ENCODE measurements at places on chromosomes 11 and 22.

DNA sequence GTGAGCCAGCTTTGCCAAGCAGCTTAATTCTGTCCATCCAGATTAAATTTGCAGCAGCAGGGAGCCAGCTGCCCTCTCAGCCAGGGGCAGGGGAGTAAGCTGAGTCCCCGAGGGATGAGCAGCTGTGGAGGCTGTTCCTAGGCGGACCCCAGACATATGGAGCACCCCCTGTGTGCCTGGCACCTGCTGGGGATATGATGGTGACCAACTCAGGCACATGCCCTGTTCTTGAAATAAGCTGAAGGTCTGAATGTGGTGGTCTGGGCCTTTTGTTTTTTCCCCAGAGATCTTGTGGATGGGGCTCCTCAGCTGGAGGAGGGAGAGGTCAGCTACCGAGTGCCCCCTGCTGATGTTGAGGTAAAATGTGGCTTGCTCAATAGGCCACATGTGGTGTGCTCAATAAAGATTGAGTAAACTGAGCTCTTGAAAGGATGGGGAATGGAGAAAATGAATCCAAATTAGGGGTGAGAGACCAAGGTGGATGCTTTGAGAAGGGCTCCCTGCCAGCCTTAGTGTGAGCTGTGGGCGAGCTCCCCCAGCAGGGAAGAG, 103.3 kb upstream of the NNMT start:
- DNase-seq = no peak

GRCh38 chr11:43992834-43993637, 50.6 kb downstream of the C11orf96 start:
- no peak for DNase-seq

DNA sequence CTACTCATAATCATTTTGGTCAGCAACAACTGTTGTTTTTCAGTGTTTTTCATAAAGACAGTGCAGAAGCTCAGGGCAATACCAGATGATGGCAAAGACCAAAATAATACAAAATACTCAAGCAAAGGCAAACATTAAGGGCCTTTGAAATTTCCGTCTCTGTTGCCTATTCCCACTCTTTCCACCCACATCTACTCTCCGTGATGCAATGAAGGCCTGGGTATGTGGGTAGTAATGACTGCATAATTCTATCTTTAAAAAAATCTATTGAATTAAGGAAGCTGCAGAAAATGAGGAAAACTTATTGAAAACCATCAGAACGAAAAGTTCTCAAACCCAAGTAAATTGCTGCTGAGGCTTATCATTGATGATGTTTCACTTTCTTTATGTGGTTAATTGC, 203.3 kb downstream of the MAML2 start:
- DNase-seq = no peak

DNA sequence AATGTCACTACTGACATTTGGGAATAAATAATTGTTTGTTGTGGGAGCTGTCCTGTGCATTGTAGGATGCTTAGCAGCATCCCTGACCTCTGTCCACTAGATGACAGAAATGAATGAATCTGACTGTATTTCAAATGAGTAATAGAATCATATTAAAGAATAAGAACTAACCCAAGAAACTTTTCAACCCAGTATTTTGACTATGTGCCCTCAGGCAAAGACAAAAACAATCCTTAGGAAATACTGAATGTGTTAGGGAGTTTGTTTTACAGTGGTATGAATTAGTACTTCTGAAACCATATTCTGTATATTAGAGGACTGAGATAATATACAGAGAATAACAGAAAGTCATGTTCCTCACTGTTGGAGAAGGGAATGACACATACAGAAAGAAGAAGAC, 320.9 kb upstream of the PITPNB start:
- no peak for DNase-seq

GRCh38 chr11:45658292-45658991, 7.0 kb downstream of the CHST1 start:
- DNase-seq = peak; percentile 70

GRCh38 chr22:47361247-47361646, 598.8 kb downstream of the TBC1D22A start:
- DNase-seq = no peak

DNA sequence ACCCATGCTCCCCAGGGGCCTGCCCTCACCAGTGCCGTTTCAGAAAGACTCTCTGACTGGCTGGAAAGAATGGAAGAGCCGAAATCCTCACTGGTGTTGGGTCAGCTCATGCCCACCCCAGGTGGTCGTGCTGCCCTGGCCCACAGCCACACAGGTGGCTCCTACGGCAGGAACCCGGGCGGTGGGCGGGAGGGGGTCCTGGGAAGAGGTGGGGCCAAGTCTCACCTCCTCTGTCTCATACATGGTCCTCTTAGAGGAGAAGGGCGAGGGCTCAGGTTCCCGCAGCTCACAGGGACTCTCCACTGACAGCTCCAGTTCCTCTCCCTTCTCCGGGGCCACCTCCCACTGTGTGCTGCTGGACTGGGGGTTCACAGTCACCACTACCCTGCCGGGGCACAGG, 8.2 kb downstream of the ATG2A start:
- no peak for DNase-seq

DNA sequence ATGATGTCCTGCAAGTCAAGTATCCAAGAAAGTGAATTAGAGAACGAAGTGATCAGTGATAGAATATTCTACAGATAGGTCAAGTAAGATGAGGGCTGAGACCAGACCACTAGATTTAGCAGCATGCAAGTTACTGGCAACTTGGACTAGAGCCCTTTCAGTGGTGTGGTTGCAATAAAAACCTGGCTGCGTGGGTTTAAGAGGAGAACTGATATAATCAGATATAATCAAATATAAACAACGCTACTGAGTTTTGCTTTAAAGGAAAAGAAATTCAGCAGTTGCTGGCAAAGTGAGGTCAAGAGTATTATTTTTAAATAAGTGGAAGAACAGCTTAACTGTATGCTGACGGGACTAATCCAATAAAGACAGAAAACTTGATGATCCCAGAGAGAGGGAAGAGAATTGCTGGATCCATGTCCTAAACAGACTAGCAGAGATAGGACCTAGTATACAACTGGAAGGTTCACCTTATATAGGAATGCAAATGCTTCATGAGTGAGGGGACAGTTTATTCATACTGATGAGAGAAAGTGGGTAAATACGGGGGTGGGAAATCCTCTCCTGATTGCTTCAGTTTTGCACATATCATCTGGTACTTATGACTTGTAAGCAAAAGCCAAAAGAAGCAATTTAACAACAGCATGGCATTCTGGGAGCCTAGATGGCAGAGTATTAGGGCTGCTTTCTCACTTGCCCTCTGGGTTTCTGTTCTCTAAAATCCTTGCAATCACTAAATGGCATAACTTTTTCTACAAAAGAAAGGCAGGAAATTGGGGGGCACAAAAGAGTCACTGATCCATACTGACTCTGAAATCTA, 146.2 kb downstream of the RBFOX2 start:
- DNase-seq = no peak

DNA sequence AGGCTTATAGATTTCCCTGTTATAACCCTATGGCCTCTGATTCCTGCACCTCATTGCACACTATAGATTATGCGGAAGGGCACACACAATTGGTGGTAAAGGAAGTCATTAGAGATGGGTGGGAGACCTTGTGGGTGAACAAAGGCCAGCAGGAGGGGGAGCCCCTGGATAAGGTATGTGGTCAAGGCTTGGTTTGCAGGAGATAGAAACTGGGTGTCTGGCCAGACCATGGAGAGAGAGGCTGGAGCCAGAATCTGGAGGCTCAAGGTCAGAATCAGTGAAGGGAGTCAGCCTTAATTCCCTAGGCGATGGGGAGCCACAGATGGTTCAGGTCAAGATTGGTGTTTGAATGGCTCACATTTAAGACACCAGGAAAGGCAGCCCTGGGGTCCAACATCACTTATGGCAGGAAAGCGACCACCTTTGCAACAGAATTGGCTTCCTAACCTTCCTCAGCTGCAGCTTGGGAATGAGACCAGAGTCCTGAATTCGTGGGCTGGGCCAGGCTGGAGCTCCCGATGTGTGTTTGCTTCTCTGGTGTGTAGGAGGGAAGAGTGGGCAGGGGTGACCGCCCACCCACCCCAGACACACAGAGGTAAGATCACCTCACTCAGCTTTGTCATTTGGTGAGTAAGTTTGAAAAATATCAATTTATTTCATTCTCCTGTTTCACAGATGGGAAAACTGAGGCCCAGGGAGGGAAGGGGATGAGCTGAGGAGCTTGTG, 22.7 kb upstream of the SCUBE1 start:
- DNase-seq = no peak

GRCh38 chr11:116928102-116928777, 90.8 kb upstream of the APOA1 start:
- peak; percentile 4 for DNase-seq

DNA sequence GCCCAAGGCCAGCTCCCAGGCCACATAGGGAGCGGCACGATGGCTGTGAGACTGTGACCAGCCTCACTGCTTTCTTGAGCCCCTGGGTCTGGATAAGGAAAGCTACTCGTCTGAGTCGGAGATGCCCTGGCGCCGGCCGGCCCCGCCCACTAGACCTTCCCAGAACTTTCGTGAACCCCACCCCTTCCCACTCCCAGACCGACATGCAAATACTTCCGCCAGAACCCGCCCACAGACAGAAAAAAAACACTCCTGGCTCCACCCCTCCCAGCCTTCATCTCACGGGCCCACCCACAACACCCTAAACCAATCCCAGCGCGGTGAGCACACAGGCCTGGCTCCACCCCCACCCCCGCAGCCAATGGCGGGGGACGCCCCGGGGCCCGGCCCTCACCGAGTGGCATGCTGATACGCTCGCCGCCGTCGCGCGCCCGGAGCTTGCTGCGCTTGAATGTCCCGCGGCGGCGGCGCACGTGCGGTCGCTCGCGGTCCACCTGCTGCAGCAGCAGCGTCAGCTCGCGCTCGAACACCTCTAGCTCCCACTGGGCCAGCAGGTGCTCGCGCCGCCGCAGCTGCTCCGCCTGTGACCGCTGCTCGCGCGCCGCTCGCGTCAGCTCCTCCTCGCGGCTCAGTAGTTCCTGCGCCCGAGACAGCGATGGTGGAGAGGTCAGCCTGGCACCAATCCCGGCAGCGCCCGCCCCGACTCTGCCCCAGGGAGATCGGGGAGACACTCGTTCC, 7.0 kb downstream of the MAP3K11 start:
- DNase-seq = peak; percentile 98

DNA sequence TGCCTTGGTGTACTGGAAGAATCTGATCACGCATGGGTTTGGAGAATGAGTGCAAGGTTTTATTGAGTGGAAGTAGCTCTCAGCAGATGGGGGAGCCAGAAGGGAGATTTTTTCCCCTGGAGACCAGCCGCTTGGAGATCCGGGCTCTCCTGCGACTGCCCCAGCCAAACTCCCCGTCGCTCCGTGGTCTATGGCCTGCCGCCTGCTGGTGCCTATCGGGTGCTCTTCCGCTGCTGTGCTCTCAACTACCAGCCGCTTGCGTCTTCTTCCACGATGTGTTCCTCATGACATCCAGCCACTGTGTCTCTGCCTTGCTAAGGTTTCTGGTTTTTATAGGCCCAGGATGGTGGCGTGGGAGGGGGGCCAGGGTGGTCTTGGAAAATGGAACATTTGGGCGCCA, 145.6 kb upstream of the UBASH3B start:
- DNase-seq = no peak

GRCh38 chr11:9625728-9626127, 38.1 kb upstream of the SWAP70 start:
- DNase-seq = no peak

- no peak for DNase-seq
These were observed 39.1 kb downstream of the SCUBE2 start for GRCh38 chr11:9052316-9052715.

DNA sequence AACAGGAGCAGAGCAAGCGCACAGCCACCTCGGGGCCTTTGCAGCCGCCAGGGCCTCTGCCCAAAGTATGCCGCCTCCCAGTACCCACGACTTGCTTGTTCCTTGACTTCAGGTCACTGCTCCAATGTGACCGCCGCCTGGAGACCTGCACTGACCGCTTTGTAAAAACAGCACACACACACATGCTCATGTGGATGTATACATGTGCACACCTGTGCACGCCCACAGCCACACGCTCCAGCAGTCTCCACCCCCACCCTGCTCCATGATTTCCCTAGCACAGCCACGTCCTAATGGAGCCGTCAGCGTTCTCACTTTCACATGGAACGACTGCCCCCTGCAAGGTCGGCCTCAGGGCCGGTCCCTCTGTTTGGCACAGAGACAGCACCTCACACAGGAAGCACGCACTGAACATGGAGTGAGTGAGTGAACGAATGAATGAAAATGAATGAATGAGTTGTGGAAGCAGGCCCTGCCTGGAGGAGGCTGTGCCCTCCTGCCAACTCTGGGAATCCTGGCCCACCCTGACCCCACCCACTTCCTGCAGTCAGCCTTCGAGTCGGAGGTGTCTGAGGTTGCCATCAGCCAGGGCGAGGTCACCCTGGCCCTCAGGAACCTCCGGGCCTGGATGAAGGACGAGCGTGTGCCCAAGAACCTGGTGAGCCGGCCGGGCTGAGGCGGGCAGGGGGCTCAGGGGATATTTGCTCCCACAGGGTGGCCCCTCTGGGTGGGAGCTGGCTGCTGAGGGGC, 8.0 kb downstream of the ALDH3B1 start:
- no peak for DNase-seq

DNA sequence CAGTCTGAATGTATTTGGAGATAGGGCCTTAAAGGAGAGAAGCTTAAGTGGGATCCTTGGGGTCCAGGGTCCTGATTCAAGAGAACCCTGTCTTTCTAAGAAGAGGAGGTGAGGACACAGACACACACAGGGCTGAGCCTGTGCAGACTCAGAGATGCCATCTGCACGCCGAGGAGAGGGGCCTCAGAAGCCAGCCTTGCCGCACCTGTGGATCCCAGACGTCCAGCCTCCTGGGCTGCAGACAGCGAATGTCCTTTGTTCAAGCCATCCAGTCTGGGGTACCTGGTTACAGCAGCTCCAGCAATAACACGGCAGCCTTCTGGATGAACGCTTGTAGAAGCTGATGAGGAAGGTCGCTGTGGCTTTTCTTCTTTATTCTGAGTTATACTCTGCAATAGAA, 1086.1 kb downstream of the BRD1 start:
- DNase-seq = no peak

DNA sequence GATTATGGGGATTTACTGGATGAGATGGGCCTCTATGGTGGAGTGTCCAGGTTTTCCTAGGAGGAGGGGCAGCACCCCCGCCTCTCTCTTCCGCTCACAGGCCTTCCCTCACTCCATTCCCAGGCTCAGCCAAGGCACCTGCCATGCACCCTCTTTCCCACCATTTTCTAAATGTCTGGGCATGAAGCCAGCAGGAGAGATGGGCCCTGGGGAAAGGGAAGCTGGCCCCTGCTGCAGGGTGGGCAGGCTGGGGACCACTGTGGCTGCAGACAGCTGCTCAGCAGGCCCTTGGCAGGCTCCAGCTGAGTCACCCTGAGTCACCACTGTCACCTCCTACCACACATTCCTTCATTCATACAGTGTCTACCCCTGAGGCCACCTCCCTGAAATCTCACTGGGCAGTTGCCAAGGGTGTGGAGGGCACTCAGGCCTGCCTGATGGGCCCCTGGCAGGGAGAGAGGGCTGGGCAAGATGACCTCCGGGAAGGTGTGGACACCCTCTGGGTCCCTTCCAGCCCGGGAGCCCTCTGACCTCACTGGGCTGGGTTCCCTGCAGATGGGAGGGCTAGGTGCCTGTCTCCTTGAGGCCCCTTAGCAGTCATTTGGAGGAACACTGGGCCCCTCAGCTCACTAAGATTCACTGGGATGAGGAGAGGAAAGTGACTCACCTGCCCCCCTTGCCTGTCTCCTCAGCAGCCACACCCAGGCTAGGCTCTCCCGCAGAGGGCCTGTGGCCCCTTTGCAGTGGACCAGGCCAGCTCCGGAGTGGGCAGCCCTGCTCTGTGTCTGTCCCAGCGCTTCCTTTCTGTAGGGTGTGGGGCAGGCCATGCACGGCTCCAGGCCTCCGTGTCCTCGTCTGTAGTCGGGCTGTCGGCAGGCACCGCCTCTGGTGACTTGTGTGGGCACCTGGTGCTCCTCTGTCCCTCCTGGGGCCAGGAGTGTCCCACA, 7.8 kb downstream of the MYEOV start:
- peak; percentile 95 for DNase-seq
